Motor neuron (in vitro differentiated cells): ENCODE measurements at places on chromosomes 13 and 19. TPM values are rescaled to one million over a fixed set of nuclear protein-coding genes. Genes with fewer than 3 reads are reported as not detected.

The FCAR gene
- total RNA-seq, result 0.24 and 0.29 TPM in 2 replicates

DNA sequence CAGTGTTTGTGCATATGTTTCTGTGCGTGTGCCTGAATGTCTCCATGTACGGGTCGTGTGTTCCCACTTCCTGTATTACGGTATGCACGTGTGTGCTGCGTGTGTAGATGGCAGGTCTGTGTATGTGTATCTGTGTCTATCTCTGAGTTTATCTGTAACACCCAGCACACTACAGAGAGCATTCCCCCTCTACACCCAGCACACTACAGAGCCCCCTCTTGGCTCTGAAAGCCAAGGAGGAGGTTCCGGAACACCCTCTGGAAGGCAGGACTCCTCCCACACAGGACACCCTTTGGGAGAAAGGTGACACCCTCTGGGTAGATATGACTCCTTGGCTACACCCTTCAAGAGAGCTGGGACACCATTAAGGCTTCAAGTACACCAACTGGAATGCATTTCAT is 2.1 kb upstream of the ERFL start:
- ATAC-seq, result no peak

- no peak for ATAC-seq
Measured at GRCh38 chr13:49802426-49802825, 9.9 kb upstream of the KPNA3 start.

DNA sequence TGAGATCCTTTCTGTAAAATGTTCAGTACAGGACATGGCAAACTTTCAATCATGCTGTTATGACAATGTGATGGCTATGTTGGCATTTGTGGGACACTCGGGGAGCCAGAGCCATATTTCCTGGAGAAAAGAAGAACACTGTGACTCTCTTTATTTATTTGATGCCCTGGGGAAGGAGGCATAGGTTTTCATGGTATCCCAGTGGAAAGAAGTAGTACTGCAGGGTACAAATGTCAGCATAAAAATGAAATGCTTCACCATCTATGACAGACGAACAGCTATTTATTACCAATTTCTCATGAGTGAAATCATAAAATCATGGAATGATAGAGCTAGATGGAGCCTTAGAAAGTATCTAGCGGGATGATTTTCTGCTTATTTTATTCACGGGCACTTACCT is 217.1 kb downstream of the COL4A1 start:
- no peak for ATAC-seq

GRCh38 chr13:113053801-113054604 is 51.6 kb upstream of the F7 start:
- no peak for ATAC-seq

GRCh38 chr19:13073263-13073662 is 29.4 kb downstream of the LYL1 start:
- no peak for ATAC-seq

- no peak for ATAC-seq
Measured at GRCh38 chr13:67192751-67193150, 37.4 kb downstream of the PCDH9 start.

The SBNO2 gene
- total RNA-seq, result 8.1 and 9.4 TPM in 2 replicates
